ENCODE measurements at places on chromosomes 1 and 21.

- DNase-seq: no peak
These were observed 16.0 kb downstream of the IFFO2 start for GRCh38 chr1:18940303-18941020.

GRCh38 chr1:77888781-77889642, 588 bp downstream of the NEXN start:
- no peak for DNase-seq

GRCh38 chr1:165927169-165927568, 99.8 kb downstream of the UCK2 start:
- DNase-seq: no peak

DNA sequence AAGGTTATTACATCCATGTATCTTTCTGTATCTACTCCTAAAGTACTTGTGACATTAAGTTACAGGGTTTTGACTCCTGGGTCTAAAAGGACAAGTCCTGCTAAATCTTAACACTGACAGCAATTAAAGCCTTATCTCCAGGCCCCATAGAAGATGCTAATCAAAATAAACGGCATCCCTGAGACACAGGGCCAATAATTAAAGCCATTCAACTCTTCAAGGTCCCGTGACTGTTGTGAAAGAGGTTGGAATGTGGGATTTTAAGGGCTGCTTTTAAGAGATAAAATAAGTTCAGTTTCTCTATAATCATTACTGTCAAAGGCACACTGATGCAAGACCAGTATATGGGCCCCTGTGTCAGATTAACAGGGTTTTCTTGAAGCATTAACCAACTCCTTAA, 8.3 kb downstream of the DNAI4 start:
- no peak for DNase-seq

DNA sequence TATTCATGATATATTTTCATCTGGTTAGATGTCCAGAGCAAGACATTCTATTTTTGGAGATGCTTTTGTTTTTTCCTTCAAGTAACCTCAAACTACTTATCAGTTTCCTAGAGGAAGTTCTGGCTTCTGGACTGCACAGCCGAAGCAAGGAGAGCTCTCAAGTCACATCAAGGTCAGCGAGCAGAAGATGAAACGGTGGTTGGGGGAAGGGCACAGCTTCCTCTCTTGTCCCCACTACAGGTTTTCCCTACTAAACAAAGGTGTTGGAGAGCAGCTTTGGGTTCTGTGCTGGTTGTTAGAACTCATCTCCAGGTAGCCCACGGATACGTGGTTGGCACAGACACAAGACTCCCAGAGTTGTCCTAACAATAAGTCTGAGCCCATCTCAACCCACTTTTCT, 5.1 kb upstream of the PLEKHO1 start:
- DNase-seq: no peak

DNA sequence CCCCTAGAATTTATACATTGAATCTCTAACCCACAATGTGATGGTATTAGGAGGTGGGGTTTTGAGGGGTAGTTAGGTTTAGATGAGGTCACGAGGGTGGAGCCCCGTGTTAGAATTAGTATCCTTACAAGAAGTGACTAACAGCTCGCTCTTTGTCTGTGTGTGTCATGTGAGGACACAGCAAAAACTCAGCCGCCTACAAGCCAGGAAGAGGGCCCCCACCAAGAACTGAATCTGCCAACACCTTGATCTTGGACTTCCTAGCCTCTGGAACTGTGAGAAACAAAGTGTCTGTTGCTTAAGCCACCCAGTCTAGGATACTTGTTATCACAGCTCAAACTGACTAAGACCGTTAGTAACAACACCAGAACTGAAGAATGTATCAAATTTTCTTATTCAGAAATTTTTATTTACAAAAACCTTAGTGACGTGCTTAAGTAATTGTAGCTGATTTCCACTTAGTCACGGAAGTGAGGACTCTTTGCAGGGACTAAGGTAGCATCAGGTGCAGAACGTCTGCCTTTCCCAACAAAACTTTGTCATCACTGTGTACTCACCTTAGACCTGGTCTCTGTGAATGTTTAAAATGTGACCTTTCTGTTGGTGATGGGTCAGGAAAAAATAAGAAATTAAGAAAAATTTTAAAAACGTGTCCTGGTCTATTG, 24.5 kb upstream of the LRRC8C start:
- DNase-seq: no peak

- DNase-seq: no peak
These were observed 41.0 kb upstream of the SCAF4 start for GRCh38 chr21:31772674-31773555.

- DNase-seq: no peak
These were observed 22.8 kb downstream of the GABPA start for GRCh38 chr21:25757531-25757930.

- no peak for DNase-seq
These were observed 22.9 kb downstream of the ADAM30 start for GRCh38 chr1:119873135-119874015.

DNA sequence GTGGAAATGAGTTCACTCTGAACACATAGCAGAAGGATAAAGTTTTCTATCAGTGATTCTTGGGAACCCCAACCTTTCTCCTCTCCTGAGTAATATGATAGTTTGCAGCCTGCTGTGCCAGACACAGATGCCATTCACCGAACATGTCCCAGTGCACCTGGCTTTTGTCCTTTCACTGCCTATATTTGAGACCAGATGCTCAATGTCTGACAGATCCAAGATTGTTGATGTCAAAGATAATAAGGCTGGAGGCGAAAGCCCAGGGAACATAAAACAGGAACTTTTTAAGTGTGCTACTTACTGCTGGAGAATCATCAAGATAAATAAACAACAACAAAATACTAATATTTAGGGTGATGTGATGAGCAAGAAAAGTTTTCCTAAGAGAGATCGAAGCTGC, 139.3 kb downstream of the TIAM1 start:
- no peak for DNase-seq

- DNase-seq: no peak
These were observed 489.3 kb upstream of the RUNX1 start for GRCh38 chr21:35538386-35538785.

GRCh38 chr21:44848821-44849521, 24.5 kb downstream of the PTTG1IP start:
- DNase-seq: no peak

- no peak for DNase-seq
These were observed 265.2 kb downstream of the ASTN1 start for GRCh38 chr1:176899321-176899720.

DNA sequence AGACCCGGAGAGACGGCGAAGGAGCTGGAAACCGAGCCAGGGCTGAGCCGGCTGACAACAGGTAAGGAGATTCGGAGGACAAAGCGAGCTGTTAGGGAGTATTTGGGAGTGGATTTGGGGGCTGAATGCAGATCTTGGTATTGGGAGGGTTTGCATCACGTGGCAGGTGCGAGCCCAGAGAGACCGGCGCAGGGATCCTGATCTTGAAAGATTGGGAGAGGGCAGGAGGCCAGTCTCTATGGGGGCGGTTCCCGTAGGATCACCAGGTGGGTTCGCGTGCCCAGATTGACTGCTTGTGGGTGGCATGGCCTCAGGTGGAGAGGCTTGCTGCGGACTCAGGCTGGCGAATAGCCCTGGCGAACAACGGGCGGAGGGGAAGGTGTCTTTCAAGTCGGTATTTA, 204 bp downstream of the CIART start:
- no peak for DNase-seq

GRCh38 chr1:241419986-241420385, 63.0 kb upstream of the RGS7 start:
- DNase-seq: no peak

GRCh38 chr1:201369209-201369608, 8.3 kb downstream of the TNNT2 start:
- no peak for DNase-seq

- no peak for DNase-seq
These were observed 35.0 kb upstream of the GPR153 start for GRCh38 chr1:6295910-6296309.

DNA sequence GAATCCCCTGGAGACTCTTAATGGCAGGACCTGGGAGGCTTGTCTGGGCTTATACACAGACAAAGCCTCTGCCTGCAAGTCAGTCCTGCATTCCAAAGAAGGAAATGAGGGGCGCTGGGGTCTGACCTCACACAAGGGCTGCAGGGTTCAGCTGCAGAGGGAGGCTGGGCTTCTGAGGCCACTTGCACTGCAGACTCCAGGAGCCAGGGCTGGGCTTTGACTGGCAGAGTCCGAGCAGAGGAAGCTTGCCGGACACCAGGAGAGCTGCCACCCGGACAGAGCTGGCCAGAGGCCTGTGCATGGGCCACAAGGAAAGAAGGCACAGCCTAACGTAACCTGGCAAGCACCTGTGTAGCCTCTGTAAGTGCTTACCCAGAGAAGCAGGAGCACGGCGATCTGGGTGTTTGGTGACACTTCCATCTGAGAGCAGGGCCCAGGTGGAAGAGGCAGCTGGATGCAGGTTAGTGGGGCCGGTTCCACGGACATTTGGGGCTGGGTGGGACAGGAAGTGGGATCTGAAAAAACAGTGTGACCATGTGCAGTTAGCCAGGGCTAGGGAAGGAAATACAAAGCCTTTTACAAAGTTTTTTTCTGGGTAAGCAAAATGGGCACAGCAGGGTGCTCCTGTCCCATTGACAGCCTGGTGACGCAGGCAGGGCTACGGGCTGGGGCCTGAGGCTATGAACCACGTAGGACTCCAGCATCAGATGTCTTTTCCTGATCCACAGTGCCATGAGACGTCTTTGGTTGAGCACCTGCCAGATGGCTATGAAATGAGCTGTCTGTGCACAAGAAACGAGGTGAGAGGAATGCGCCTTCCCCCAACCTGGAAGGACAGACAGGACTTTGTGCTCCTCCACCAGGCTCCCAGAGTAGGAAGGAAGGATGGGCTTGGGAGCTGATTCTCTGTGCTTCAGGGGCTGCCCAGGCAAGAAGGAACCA, 37.3 kb upstream of the LBR start:
- no peak for DNase-seq
